ENCODE measurements at places on chromosomes 2 and 18.

DNA sequence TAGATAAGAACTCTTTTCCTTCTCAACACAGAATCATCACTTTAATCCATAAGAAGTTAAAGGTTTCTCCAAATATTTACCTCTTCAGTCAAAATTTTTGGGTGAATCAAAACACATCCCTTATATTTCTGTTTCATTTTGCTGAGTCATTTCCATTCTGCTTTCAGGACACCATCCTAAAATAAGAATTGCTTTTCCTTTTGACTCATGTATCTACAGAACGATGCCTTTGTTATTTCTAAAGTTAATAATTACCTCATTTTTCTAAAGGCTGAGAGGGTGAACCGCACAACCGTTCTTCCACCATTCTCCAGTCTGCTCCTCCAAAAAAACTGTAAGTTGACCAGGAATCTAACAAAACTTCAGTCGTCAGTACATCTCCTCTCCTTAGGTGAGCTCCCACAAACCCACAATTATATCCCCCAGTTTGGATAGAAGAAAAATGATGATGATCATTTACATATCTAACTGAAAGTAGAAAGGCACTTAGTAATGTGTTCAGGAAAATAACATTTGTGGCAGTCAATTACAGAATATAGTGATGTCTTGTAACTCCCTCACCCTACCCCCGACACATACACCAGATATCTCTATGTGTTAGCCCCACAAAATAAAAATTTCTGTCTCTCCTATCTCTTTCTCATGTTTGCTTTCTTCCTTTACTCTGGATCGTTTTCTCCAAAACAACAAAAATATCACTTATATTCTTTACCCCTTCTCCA is 162.5 kb downstream of the RAD51AP2 start:
- DNase-seq = no peak

DNA sequence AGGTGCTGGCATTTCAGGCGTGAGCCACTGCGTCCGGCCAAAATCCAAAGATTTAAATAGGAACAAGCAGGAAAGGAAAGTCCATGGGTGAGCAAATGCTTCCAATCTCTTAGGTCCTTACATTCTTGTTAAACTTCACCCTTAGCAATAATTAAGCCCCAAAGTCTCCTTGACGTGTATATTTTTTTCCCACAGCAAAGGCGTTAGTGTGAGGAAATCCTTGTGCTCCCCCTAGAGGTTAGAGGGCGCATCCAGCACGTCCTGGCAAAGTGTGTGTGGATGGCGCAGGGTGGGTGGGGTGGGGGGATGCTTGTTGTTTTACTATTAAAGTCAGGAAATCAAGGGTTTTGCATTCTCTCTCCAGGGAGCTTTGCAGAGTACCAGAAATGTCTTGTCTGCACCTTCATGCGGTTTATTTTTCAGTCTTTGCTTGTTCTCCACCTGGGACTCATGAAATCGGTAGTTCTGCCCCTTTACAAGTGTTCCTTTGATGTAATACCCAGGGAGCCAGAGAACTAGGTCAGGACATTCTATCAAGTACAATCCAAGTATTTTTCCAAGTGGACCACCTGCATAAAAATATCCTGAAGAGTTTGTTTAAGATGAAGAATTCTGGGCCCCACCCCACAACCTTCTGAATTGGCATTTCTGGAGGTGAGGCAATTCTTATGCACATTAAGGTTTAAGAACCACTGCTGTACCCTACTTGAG is 22.2 kb upstream of the ITSN2 start:
- DNase-seq = peak; percentile 34

GRCh38 chr2:150598383-150598782 is 110.9 kb upstream of the RND3 start:
- DNase-seq = no peak

DNA sequence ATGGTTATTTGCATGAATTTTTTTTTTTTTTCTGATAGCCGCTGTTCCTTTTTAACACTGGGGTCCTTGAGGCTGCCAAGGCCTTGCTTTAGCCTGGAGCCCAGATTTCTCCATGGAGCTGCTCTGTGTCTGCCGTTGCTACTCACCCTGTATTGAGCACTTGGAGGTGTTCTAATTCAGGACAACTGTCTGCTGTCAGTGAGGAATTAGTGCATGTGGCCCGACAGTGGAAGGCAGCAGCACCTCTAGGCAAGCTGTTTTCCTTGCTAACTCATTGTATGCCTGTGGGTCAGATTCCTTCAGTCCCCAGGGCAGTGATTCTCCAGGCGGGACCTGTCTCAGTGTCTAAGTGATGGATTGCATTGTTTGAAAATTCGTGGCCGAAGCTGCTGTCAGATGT is 147.7 kb upstream of the DPP10 start:
- no peak for DNase-seq

DNA sequence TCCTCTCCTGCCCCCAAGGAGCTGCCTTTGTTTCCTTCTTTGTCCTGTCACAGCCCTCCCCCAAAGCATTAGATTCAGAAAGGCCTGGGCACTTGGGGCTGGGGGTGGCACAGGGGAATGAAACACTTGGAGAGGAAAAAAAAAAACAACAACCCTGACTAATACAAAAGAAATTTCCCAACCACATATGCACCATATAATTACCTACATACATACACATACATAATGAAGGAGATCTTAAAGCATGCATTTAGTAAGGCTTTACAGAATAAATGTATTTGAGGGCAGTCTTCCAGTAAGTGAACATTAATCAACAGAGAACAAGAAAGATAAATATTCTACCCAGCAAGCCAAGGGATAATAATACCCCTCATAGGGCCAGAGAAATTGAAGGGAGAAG is 70.0 kb upstream of the PPP1CB start:
- DNase-seq = no peak

- DNase-seq = no peak
These were observed 29.9 kb upstream of the PDE1A start for GRCh38 chr2:182456784-182457183.

DNA sequence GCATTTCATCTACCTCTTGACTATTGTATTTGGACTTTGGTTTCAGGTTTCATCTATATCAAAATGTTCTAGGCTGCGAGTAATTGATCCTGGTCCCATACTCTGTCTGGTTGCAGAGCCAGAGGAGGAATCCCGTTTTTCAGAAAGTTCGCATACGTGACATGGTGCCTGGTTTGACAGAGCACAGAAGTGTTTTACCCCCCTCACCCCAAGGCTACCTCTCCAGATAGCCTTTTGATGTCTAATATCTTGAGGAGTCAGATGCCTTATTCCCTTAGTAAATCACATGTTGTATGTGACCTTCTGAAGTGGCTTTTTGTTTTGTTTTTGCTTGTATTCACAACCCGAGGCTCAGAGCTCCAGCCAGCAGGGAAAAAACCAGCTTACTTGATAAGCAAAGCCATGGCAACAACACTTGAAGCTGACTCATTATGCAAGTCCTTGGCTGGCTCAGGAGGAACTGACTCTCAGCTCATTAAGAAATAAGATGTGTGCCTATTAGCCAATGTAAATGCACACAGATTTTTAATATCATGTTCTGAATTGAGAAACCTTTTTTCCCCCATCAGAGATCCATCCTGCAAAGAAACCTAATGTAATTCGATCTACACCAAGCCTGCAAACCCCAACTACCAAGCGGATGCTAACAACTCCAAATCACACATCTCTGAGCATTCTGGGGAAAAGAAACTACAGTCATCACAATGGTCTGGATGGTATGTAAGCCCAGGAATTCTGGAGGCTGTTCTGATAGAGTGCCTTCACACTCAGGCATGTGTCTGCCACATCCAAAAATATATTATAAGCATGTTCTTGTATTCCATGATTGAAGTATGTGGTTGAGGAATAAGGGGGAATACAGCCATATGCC is 41.4 kb downstream of the OXER1 start:
- no peak for DNase-seq

DNA sequence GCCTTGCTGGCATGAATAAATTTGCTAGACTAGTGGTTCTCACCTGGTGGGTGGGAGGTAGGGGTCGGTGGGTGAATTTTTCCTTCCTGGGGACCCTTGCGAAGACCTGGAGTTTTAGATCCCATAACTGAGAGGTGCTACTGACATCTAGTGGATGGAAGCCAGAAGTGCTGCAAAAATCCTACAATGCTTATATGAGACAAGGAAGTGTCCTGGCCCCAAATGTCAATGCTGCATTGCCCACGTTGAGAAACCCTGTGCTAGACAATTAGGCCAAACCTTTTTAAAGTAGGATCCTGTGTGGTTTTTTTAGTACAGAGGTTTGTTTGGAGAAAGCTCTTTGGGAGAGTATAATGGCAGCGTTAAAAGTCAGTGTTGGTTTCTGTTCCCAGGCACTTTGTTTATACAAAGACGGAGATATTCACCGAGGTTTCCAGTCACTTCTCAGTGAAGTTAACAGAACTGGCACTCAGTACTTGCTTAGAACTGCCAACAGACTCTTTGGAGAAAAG is 9.6 kb downstream of the SERPINB8 start:
- peak; percentile 5 for DNase-seq

DNA sequence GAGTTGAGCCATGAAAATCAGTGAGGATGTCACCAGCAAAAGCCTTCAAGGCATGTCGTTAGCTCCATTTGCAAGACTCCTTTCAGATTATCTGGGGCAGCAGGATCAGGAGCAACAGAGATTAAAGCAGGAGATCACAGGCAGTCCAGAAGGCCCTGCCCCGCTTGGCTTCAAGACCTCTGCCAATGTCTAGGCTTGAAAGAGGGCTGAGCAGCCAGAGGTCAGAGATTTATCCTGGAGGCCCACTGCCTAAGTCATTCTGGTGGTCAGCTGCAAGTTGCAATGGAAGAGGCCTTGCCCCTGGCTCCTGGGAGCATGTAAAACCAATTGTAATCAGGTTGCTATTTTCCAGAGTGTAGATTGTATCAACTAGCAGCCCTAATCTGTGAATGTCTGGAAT is 416.5 kb downstream of the BCL11A start:
- no peak for DNase-seq

- no peak for DNase-seq
These were observed 41.6 kb downstream of the EDAR start for GRCh38 chr2:108947271-108947907.

GRCh38 chr2:152477347-152478092 is 142.5 kb downstream of the FMNL2 start:
- no peak for DNase-seq

DNA sequence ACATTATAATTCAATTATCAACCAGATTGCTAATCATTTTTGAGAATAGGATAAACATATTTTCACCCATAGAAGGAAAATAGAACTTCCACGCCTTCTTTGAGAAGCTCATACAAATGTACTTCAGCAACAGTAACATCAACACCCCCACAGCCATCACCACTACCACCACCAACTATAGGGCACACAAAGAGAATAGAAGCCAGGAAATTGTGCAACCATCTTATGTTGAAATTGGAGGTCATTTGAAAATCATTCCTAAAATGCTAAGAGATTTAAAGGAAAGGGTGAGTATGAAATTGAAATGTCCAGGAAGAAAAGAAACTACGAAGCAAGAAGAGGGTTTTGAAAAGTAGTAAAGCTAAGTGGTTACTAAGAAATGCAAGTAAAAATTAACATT is 563.4 kb downstream of the ZNF804A start:
- DNase-seq = no peak

DNA sequence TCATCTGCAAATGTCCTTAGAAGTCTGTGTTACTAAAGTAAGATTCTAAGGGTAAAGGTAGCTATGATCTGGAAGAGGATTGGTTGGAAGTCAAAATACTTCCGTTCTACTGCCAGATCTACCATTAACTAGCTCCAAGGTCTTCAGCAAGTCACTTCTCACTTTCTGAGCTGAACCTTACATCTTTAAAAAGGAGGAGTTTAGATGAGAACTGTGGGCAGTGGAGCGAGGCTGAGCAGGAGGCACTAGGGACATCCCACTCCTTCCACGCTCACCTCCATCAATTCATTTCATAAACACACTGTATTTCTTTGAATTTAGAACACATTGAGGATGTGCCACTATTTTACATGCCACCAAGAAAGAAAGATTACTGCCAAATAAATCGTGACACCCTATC is 143.0 kb downstream of the ABCA12 start:
- no peak for DNase-seq

DNA sequence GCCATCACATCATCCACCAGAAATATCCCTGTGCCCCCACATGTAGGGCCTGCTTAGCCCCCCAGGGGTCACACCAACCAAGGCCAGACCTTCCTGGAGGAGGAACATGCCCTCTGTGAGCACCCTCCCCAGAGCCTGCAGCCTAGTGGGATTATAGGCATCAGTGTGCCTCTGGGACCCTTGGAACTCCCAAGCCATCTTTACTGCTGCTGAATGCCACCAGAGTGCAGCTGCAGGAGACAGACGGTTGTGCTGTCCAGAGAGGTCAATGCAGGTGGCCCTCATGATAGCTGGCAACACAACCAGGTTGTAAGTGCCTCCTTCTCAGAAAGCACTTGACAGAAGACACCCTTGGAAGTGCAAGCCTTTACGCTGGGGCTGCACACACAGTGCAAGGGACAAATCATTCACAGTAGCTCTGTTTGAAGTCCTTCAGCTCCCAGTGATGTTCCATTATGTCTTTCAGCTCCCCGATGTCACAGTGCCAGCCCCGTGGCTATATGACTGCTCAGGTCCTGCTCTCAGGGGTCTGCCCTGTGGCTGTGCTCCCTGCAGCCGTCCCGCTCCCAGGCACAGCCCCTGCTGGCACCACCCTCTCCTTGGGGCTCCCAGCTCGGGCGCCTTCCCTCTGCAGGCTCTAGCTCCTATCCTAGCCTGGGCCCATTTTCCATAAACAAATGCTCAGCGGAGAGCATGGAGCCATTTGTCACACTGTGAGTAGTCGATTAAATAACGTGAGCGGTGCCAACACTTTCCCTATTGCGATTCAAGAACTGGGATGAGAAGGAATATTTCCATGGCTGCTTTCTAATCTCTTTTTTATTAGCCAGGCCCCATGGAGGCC is 65.1 kb downstream of the EDAR start:
- DNase-seq = no peak

DNA sequence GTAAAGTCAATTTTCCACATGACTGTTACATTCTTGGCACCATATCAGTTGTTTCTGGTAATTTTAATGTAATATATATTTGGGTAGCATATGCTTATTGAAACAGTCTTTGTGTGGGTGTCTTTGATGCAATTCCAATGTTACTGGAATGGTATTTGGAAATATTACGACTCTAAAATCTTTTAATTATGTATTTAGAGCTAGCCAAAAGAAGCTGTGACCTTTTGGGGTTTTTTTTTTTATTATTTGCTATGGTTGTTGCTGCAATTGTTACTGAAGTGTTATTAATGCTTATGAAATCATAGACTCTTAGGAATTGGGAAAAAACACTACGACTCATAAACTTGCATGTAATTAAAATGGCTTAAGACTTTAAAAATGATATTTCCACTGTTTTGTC is 95.9 kb downstream of the AOX1 start:
- no peak for DNase-seq

GRCh38 chr2:216294305-216294704 is 78.0 kb downstream of the MARCHF4 start:
- DNase-seq = no peak

GRCh38 chr2:118845005-118845521 is 2.4 kb downstream of the EN1 start:
- no peak for DNase-seq

- no peak for DNase-seq
These were observed 170.0 kb upstream of the GALNT5 start for GRCh38 chr2:157087373-157088002.

DNA sequence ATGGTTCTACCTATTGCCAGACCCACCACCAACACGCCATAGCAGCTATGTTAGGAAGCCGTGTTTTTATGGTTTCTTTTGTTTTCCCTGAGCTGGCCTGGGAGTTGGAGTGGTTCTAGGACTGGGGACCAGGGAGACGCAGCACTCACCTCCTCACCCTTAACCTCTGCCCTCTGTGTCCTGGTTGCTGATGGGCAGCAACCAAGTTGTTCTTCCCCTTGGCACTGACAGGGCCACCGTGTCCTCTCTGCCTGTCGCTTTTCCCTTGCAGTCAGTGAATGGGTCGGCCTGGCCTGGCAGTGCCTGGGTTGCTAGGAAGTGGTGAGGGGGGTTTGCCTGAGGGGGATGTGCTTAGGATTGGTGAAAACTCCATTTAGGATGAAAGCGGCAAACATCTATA is 197.1 kb upstream of the GATA6 start:
- DNase-seq = no peak
